ENCODE measurements at places on chromosomes 13 and 19.

DNA sequence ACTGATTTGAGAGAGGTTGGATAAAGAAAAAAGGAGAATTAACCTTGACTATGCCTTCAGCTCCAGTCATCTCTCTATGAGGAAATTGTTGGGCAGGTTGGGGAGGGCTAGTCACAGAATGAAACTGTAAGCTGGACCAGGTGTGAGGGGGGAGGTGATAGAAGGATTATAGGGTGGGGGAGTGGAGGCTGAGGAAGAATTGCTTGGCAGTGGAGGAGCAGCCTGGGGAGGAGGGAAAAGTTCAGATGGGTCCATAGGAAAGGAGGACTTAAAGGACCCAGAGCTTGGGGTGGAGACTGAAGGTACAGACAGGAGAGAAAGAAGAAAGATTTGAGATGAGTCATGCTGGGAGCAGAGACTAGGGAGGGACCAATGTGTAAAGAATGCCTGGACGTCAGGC lies 8.2 kb upstream of the ZNF431 start:
- no peak for DNase-seq

- no peak for DNase-seq
Observed at GRCh38 chr19:10467104-10467706, 36.0 kb downstream of the KEAP1 start.

- no peak for DNase-seq
Observed at GRCh38 chr13:104593693-104594092, 1527.5 kb upstream of the SLC10A2 start.

DNA sequence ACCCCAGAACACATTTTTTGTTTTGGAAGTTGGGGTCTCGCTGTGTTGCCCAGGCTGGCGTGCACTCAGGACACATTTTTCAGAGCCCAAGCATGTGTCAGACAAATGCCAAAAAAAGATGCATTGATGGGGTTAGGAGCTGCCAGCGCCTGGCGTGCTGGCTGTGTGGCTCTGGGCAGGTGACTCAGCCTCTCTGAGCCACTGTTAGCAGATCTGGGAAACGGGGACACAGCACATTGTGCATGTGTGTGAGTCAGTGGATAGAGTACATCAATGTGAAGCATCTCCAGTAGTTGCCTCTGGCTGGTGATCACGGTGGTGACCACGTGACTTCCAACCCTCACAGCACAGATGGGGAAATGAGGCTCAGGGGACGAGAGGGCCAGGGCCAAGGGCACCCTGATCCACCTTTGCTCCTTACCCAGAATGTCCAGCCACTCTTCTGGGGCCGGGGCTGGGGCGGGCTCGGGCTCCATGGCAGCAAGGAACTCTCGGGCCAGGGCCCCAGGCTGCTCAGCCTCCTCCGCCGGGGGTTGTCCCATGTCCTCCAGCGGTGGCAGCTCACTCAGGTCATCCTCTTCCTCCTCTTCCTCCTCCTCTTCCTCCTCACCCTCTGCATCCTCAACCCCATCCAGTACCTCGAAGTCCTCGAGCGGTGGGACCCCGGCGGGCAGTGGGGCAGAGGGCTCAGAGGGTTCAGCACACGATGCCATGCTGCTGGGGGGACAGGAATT lies 1.9 kb downstream of the FKBP8 start:
- DNase-seq: no peak

DNA sequence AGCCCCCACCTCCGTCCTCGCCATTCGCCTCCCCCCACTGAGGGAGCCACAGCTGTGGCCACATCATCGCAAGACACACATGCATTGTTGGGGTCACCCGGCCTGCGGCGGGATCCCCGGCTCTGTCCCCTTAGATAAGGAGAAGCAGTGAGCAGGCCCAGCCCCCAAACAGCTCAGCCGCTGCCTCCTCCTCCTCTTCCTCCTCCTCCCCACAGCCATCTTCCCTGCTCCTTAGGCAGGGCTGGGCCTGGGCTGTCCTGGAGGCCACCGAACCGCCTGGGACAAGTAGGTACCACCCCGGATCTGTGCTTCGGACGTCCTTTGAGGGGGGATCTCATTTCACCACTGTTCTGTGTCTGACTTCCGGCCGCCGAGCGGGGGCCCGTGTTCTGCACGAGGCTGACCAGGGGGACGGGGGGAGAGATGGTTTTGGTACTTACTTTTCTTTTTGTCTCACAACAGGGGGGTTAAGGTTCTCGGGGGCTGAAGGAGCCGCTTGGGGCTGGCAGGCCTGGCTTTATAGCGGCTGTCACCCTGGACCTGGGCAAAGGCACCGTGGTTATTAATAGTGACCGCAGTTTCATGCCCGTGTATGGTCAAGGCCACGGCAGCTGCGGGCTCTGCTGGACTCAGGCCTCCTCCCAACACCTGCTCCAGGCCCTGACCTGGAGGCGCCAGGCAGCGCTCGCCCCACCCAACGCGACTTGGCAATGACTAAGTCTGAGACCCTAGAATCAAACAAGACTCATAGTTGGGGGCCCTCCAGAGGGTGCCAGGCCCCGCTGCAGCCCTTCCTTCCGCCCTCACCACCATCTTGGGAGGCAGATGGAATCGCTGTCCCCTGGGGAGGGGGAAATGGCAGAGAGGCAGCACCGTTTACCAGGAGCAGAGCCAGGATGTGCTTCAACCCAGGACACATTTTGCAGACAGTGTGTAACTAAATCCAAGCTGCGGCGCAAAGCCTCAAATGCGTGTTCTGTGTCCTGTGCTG lies 18.3 kb downstream of the NMRK2 start:
- DNase-seq: no peak
